ENCODE measurements at places on chromosomes 1 and 21.

- peak; percentile 25 for DNase-seq
These were observed 53.8 kb upstream of the HPDL start for GRCh38 chr1:45272913-45273371.

- peak; percentile 86 for DNase-seq
These were observed 19.4 kb downstream of the JUN start for GRCh38 chr1:58764294-58764978.

- DNase-seq = no peak
These were observed 51.3 kb upstream of the CXADR start for GRCh38 chr21:17461582-17461981.

- DNase-seq = no peak
These were observed 252.1 kb downstream of the TM2D1 start for GRCh38 chr1:61472876-61473275.
